A549 treated with GW870086 at 1 μM for 4 hours (cell line): ENCODE measurements at places on chromosomes 1 and 21. TPM values are rescaled to one million over a fixed set of nuclear protein-coding genes. Genes with fewer than 3 reads are reported as not detected.

Gene IRF6
- 0.09 to 0.16 TPM (median 0.13 TPM) in 5 replicates for total RNA-seq

Gene TPR
- total RNA-seq = 38.9 to 46.4 TPM (median 44.4 TPM) in 5 replicates

Gene RAB3B
- 4.8 to 8.5 TPM (median 6.8 TPM) in 5 replicates for total RNA-seq

Gene PGBD2
- 3.5 to 4.4 TPM (median 3.9 TPM) in 5 replicates for total RNA-seq

Gene SNX7
- total RNA-seq = 22.7 to 38.0 TPM (median 26.5 TPM) in 5 replicates

Gene EPHX1
- 194 to 245 TPM (median 203 TPM) in 5 replicates for total RNA-seq

Gene NTPCR
- total RNA-seq = 78.7 to 95.1 TPM (median 84.6 TPM) in 5 replicates

Gene OVAAL
- total RNA-seq = 0.08 to 0.13 TPM (median 0.09 TPM) in 3 of 5 replicates, not detected in the others

Gene CD53
- total RNA-seq = not detected in 5 replicates

Gene JAM2
- total RNA-seq = not detected in 5 replicates

Gene KIF14
- 6.5 to 12.0 TPM (median 10.2 TPM) in 5 replicates for total RNA-seq

Gene TRIM67
- total RNA-seq = 0.09 to 0.23 TPM (median 0.13 TPM) in 5 replicates

Gene GJA9
- total RNA-seq = 0.06 to 0.08 TPM (median 0.07 TPM) in 3 of 5 replicates, not detected in the others

Gene CHIA
- not detected in 5 replicates for total RNA-seq

Gene HRNR
- 0.01 TPM in 1 of 5 replicates, not detected in the others for total RNA-seq

Gene KRTAP10-6
- not detected in 5 replicates for total RNA-seq

Gene PPIAL4G
- total RNA-seq = not detected in 5 replicates

Gene RGS13
- total RNA-seq = not detected in 5 replicates

Gene IGSF9
- total RNA-seq = 0.17 to 0.27 TPM (median 0.21 TPM) in 5 replicates

Gene PHC2
- total RNA-seq = 107 to 127 TPM (median 122 TPM) in 5 replicates

Gene GGPS1
- total RNA-seq = 16.4 to 21.9 TPM (median 21.2 TPM) in 5 replicates

Gene ADAR
- 61.6 to 79.1 TPM (median 74.3 TPM) in 5 replicates for total RNA-seq

Gene SLC22A15
- total RNA-seq = 0.43 to 1.2 TPM (median 0.70 TPM) in 5 replicates

Gene XCL1
- not detected in 5 replicates for total RNA-seq

Gene C1orf115
- 4.5 to 6.4 TPM (median 5.8 TPM) in 5 replicates for total RNA-seq

Gene PCAT6
- total RNA-seq = 2.4 to 3.9 TPM (median 3.3 TPM) in 5 replicates

Gene XCL2
- total RNA-seq = not detected in 5 replicates

Gene PTTG1IP
- total RNA-seq = 91.3 to 104 TPM (median 100 TPM) in 5 replicates

Gene MASP2
- total RNA-seq = 0.11 to 0.31 TPM (median 0.15 TPM) in 4 of 5 replicates, not detected in the other

Gene LCE1B
- not detected in 5 replicates for total RNA-seq

Gene CFAP74
- total RNA-seq = 0.05 TPM in 1 of 5 replicates, not detected in the others

Gene RHD
- total RNA-seq = not detected in 5 replicates

Gene LRRC71
- total RNA-seq = 0.11 to 0.22 TPM (median 0.19 TPM) in 3 of 5 replicates, not detected in the others

Gene OR2AK2
- not detected in 5 replicates for total RNA-seq

Gene LCE6A
- total RNA-seq = not detected in 5 replicates
